Pancreas (tissue), 10 donors: ENCODE measurements at places on chromosomes 4 and X.
A peak's percentile ranks its signal among the peaks of the same experiment; 100 is the strongest.

DNA sequence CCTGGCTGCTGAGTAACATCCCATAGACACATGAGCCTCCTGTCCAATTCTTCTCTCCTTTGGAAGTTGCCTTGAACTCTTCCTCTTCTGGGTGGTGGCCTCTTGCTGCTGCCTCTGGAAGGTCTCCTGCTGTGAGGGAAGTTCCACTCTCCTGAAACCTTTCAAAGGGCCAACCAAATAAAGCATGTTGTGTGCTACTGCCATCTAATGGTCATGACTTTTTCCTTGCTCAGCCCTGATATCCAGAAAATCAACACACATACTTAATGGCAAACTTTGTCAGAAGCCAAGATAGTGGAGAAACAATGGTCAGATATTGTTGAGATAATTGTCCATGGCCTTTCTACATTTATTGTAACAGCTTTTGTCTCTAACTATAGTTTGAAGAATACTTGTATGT is 19.1 kb upstream of the ZXDA start:
- no peak for DNase-seq

DNA sequence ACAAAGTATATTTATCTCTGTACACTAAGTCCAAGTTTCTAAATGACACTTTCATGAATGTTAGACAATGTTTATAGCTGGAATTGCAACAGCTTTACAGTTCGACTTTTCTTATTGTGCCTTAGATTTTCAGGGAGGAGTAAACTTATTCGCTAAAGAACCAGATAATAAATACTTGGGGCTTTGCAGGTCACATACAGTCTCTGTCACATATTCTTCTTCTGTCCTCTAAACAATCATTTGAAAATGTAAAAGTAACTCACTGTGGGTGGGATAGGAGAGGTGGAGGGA is 132.6 kb downstream of the SPRY1 start:
- no peak for DNase-seq

DNA sequence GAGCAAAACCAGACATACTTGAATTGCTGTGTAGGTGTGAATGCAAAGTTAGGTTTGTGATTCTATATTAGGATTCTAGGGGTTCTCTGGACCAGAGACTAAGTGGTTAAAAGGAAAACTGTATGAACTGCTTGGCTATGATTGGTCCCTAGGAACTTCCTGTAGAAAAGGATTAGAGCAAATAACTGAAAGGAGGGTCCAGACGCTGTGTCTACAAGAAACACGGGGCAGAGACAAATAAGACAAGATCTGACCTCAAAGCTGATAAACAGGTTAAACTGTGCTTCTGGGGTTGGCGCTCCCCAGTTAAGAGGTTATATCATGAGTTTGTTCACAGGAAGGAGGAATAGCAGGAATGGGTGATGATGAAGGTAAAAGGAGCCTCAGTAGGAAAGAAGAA is 183.6 kb downstream of the MGST2 start:
- DNase-seq = no peak

GRCh38 chr4:173752610-173753230 is 222.7 kb upstream of the HAND2 start:
- no peak for DNase-seq

DNA sequence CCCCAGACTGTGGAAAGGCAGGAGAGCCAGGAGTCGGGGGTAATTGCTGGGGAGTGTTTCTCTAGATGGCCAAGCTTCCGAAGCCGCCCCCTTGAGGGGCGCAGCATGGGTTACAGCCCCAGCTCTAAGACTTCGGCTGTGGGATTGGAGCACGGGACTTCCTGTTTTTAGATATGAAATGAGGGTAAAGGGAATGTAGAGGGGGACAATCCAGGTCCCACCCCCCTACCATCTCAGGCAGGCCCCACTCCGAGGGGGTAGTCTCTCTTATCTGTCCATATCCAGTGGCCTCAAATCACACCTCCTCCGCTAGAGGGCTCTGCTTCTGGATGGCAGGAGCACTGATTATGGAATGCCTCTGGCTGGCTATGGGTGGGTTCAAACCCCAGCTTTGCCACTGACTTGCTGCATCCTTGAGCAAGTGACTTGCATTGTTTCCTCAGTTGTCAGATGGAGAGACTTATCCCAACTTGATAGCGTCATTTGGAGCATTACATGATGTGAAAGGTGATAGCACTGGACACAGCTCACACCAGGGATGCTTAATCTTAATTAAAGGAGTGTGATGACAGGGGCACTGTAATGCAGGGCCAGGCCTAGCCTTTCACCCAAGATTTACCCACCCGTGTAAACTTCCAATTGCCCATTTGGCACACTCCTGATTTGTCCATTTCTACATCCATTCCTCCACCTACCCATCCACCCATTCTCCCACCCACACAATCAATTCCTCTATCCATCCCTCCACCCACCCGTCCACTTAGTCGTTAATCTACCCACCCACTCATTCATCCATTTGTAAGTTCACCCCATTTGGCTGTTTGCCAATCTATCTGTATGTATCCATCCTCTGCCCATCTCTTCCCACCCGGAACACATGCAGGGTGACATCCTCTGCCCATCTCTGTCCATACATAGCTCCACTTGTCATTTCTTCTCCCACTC is 848 bp upstream of the KCND1 start:
- DNase-seq = peak; percentile 47

GRCh38 chrX:103396186-103396585 is 19.8 kb downstream of the BEX3 start:
- no peak for DNase-seq

GRCh38 chr4:78880874-78881492 is 58.3 kb downstream of the PAQR3 start:
- no peak for DNase-seq

- DNase-seq = no peak
These were observed 116.2 kb upstream of the DCLK2 start for GRCh38 chr4:149961876-149962597.

- DNase-seq = no peak
These were observed 32.0 kb downstream of the HAND2 start for GRCh38 chr4:173498023-173498422.

- DNase-seq = no peak
These were observed 832.5 kb upstream of the GRID2 start for GRCh38 chr4:91471280-91471679.

DNA sequence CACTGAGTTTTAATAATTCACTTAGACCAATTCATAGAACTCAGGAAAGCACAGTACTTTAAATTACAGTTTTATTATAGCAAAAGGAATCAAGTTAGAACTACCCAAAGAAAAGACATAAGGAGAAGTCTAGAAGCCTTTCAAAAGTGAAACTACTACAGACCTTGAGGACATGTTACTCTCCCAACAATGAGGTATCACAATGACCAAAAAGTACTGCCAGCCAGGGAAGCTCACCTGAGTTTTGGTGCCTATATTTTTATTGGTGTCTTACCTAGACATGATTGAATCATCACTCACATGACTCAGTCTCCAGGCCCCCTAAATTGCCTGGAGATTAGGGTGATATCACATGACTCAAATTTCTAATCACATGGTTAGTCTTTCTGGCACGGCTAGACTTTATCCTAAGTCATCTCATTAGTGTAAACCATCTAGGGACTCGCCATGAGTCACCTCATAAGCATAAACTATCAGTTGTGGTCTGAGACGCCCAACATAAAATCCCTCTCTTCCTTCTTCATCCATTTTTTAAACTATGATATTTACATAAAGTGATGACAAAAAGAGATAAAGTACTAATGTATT is 372.3 kb downstream of the TMA16 start:
- DNase-seq = no peak
